NCI-H2029 treated with DMSO at 0.1 percent for 48 hours (cell line): ENCODE measurements at places on chromosomes 1 and 21.

DNA sequence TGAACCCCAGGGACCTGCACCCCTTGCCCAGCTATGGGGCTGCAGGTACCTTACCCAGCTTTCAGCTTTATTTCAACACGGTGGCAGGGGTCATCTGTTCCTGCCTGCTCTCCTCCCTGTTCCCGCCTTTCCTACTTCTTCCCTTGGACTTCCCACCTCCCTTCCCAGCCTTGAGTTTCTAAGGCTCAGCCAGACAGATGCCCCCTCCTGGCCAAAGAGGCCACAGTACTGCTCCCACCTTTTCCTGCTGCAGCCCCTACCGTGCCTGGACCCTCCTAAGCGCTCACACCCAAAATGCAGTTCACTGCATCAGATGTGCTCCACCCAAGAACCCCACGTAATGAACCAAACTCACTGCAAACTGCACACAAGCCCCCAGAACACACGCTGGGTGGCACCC is 7.7 kb downstream of the NOC2L start:
- DNase-seq = no peak

DNA sequence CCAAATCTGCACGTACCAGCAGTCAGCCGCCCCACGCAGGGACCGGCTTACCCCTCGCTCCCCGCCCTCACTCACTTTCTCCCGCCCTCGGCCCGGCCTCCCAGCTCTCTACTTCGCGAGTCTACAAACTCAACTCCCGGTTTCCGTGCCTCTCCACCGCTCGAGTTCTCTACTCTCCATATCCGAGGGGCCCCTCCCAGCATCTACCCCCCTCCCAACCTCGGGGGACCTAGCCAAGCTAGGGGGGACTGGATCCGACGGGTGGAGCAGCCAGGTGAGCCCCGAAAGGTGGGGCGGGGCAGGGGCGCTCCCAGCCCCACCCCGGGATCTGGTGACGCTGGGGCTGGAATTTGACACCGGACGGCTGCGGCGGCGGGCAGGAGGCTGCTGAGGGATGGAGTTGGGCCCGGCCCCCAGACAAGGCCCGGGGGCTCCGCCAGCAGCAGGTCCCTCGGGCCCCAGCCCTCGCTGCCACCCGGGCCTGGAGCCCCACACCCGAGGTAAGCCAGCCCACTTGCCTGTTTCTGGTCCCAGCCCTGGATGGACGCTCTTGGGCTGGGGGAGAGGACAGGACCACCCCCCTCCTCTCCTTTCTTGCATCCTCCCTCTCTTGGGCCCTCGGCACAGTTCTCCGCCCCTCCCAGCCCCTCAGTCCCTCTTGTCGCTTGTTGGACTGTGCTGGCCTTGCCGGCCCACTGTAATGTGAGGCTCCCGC is at the start of gene ARTN:
Gene ARTN (plus strand): TSS at position 416 of the 715 bp plus-strand sequence. CDS start 1,856 bp downstream, outside the sequence.
- DNase-seq = peak; percentile 65

- no peak for DNase-seq
Measured at GRCh38 chr1:153293480-153293775, 19.3 kb downstream of the PGLYRP3 start.

DNA sequence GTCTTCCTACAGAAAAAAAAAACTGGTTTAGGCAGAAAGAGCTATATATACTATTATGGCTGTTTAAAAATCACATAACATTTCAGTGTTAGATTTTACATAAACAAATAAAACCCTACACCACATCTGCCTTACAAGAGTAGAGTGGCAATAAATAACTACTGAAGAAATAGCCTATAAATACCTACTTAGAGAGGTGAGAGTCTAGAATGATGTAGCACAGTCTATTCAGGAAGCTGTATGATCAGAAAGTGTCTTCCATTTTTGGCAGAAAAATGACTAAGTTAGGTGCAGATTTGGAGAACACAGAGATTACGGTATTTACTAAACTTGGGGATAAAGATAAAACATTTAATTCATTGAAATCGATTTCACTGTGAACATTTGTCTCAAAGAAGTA is 75.5 kb downstream of the VAV3 start:
- DNase-seq = no peak

DNA sequence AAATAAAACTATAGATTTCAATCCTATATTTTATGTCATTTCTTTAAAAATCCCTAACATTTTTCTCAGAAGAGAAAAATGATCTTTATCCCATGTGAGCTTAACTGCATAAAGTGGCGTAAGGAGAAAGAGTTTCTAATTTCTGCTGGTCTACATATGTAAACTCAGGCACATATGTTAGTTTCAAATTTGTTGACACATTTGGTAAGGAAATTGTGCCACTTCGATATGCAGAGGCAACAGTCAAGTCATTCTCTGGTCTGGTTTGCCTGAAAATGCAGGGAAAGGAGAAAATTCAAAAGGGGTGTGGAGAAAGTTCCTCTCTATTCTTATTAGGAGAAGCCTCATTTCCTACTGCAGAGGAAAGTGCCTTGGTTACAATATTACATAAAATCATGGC is 11.5 kb downstream of the KCNA3 start:
- DNase-seq = no peak

DNA sequence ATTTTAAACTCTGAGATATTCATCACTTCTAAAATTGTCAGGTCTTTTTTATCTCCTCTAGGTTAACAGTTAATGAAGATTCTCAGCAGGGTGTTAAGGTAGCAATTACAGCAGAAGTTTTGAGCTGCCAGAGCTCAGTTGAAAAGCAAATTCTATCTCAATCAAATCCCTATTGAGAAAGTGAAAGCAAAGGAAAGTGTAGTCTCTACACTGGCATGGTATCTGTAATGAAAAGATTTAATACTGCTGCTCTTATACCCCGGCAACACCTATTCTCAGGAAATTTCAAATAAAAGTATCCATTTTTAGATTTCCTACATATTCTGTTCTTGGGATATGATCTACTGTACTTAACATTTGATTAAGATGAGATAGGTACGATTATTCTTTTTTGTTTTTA is 913.5 kb downstream of the MRPL39 start:
- peak; percentile 19 for DNase-seq

GRCh38 chr1:156081180-156081916 is 917 bp downstream of the MEX3A start:
- no peak for DNase-seq

DNA sequence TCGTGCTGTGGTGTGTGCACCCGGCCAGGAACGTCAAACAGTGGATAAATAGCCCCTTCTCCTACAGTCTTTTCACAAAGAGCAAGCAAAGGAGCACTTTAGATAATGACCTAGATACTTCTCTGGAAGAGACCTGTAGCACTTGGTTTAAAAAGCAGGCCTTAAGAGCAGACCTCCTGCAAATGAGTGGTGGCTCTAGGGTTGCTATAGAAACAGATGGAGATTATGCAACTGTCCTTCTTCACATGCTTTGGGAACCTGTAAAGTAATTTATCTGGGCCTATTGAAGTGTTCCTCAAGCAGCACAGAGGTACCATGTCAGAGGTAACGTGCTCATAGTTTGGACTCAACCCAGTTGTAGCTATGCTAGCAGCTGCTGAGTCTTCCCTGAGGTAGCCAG is 208.2 kb upstream of the KIAA0040 start:
- DNase-seq = no peak
